NCI-H187 (cell line): ENCODE measurements at places on chromosomes 12 and 14.
A peak's percentile ranks its signal among the peaks of the same experiment; 100 is the strongest.

DNA sequence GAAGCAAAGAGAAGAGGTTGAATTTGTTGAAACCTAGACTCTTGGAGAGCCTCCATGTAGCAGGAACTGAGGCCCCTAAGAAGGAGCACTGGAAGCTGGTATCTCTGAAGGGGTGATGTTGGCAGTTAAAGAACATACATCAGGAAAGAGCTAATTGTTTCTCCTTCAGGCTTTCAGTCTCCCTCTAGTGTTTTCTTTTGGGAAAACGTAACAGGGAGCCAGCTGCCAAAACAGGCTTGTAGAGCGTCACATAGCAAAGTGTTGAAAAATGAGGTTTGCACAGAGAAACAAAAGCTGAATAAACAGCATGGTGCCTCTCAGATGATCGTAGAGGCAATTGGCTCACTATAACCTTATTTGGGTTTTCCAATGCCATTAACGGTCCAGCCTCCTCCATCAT, 46.9 kb upstream of the CAND1 start:
- DNase-seq, result no peak

DNA sequence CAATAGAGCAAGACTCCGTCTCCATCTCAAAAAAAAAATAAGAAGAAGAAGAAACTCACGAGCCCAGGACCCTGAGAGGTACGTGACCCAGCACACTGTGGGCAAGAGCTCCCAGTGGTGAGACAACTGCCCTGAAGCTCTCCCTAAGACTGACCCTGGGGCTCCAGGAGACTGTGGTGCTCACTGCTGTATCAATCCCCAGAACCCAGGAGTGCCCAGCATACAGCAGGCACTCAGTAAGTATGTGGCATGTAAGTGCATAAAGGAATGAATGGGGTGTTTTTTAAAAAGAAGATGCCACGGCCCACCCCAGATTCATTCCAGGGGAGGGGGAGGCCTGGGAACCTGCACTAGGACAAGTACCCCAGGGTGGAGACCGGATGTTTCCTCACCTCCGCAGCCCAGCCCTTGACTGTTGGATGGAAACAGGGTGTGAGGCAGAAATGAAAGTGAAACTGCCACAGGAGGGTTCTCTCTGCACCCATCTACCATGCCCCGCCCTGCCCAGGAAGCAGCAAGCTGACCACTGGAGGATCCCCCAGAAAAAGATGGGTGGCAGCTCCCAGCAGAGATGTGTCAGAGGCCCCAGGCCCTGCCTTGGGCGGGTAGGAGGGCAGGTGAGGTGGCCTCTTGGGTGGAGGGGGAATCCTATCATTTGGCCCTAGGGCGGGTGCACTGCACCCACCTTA, 12.2 kb downstream of the ITPK1 start:
- no peak for DNase-seq

DNA sequence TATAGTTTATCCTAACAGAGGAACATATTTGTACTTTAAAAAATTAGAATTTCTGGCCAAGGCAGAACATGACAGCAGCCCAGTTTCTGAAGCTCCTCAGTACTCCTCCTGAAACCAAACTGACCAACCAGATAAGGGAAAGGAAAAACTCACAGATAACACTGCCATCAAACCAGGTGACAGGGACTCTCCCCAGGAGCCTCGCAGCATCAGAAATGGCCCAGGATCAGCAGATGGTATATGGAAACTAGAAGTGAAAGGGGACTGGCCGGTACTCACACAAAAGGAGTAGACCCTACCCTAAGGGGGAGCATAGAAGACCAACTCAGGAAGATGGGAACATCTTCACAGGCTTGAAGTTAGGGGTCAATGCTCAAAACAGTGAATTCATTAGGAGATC, 22.0 kb downstream of the GALC start:
- no peak for DNase-seq

DNA sequence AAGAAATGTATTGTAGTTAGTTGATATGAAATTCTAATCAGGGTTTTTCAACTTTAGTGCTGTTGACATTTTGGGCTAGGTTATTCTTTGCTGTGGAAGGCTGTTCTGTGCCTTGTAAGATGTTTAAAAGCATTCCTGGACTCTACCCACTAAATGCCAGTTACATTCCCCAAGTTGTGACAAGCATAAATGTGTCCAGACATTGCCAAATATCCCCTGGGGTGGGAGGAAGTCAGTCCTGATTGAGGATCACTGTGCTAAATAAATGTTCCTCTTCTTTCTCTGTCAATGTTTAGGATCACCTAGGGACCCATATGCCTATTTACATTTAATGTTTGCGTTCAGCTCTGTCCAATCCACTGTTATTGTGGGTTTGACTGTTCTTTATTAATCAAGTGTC, 268.3 kb downstream of the TMTC2 start:
- DNase-seq, result no peak

- DNase-seq, result peak; percentile 31
Measured at GRCh38 chr12:48903982-48904411, 21.3 kb downstream of the FKBP11 start.

DNA sequence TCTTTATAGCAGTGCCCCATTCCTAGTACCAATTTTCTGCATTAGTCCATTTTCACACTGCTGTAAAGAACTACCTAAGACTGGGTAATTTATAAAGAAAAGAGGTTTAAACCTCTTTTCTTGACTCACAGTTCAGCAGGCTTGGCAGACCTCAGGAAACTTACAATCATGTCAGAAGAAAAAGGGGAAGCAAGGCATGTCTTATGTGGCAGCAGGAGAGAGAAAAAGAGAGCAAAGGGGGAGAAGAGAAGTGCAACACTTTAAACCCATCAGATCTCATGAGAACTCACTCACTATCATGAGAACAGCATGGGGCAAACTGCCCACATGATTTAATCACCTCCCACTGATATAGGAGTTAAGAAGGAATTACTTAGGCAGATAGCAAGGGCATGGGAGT, 101.6 kb upstream of the PLEKHG7 start:
- no peak for DNase-seq

DNA sequence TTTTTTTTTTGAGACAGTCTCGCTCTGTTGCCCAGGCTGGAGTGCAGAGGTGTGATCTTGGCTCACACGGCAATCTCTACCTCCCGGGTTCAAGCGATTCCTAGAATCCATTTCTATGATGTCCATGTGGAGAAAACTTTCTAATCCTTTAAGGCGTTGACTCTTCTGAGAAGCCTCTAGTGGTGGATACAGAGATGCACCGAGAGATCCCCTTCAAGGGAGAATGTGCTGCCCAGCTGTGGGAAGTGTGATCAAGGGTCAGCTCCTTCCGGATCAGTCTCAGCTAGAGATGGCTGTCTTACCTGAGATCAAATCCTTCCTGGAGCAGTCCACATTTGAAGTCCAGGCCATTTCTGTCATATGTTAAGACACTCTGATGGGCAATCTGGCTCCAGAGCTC, 92.7 kb upstream of the HECTD1 start:
- no peak for DNase-seq

- no peak for DNase-seq
Measured at GRCh38 chr12:57474430-57474829, 5.2 kb downstream of the ARHGAP9 start.

DNA sequence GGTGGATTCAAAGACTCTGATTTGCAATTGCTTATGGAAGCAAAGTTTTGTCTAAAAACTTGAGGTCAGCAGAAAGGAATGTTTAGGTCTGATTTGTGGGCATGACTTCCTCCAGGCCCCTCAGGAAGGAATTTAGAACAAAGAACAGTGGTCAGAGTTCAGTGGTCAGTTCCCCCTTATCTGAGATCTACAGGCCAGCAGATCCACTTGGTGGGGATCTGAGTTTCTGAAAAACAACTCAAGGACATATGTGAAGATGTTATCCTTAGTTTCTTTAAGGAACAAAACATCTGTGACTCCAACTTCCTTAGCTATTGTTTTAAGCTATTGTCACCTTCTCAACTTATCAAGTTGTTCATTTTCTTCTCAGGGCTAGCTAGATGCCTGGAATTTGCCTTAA, 28.0 kb upstream of the NAA30 start:
- no peak for DNase-seq

- no peak for DNase-seq
Measured at GRCh38 chr12:110798461-110798860, 48.3 kb upstream of the CCDC63 start.

- no peak for DNase-seq
Measured at GRCh38 chr14:62631176-62631575, 414.1 kb downstream of the KCNH5 start.

DNA sequence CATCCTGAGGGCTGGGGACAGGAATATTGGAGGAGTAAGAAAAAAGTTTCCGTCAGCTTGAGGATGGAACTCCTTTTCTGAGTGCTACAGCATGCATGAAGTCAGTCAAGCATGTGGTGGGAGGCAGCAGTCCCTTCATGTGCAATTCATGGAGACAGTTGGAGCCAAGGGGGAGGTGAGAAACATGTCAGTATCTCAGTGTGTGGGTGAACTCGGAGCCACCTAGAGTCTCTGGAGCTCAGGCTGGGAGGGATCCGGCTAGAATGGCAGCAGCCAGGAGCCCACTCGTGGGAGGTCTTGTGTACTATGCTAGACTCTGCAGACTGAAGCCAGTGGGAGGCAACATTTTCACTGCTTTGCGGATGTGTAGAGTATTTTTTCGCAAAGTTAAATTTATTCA, 60.3 kb downstream of the AVPR1A start:
- DNase-seq, result no peak

DNA sequence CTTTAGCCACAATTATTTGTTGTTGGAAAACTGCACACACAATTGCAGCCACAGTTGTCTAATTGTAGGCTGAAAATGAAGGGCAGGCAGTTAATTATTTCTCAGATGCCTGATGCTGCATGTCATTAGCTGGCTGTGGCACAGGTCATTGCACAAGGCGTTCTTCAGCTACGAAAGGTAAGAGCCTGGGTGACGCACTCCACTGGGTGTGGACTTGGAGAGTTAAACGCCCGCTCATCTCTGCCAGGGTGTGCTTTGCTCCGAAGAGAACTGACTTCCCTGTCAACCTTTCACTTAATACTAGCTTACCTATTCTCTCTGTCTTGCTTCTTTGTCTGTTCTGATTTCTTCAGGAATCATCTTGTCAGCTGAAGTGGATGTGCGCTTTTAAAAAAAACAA, 91.4 kb upstream of the CPM start:
- no peak for DNase-seq

DNA sequence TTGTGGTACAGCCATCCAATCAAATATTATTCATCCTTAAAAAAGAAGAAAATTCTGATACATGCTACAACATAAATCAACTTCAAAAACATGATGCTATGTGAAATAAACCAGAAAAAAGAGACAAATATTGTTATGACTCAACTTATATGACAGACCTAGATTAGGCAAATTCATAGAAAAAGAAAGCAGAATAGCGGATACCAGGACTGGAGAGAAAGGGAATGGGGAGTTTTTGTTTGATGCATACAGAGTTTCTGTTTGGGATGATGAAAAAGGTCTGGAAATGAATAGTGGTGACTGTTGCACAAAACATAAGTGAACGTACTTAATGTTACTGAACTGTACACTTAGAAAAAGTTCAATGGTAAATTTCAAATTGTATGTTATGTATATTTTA, 82.3 kb downstream of the SPPL3 start:
- no peak for DNase-seq

GRCh38 chr14:100450049-100450448, 126.9 kb downstream of the SLC25A47 start:
- DNase-seq, result no peak

GRCh38 chr14:67129768-67130167, 59.5 kb upstream of the GARIN2 start:
- no peak for DNase-seq

- no peak for DNase-seq
Measured at GRCh38 chr12:46385438-46385837, 12.9 kb upstream of the SLC38A2 start.

GRCh38 chr14:30569216-30569902, 10.4 kb downstream of the G2E3 start:
- DNase-seq, result no peak

- no peak for DNase-seq
Measured at GRCh38 chr12:132481771-132482745, 7.9 kb upstream of the FBRSL1 start.

- DNase-seq, result no peak
Measured at GRCh38 chr12:69758105-69758504, 19.4 kb downstream of the RAB3IP start.

DNA sequence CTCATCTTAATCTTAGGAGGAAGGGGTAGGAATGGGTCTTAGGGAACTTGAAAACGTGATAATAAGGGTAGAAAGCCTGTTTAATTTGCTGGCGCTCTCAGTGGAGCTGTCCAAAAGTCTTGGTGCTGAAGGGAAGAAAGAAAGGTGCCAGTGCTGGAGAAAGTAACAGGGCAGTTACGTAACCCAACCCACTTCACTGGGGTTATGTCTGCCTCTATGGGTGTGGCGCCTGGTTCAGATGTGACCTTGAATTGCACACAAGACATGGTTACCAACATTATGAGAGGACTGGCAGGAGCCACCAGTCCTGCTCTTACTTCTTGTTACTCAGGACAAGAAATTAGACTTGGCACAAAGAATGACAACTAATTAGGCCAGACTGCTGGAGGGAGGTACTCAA, 18.6 kb upstream of the GPATCH2L start:
- DNase-seq, result no peak

DNA sequence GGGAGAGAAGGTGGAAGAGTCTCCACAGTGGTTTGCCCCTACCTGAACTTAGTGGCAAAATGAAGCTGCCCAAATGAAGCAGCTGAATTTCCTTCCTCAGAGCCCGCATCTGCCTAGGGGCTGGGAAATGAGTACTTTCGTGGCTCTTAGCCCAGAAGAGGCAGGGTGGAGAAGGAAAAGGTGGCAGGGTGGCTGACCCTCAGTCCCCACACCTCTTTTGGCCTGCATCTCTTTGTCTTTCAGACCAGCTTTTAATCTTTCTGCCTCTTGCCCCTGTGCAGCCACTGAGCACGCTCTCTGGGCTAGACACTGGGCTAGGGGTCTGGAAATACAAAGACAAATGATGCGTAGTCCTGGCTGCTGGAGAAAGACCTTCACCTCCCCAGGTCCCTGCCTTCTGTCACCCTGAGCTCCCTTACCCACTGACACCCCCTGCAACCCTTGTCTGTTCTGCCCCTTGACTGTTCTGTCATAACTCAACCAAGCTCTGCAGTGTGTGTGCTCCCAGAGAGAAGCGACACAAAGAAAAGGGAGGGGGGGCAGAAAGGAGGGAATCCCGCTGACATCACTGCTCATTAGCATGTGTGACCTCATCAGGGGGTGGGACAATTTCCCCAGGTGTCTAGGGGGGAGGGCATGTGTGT, 371 bp upstream of the REM2 start:
- DNase-seq, result peak; percentile 18

DNA sequence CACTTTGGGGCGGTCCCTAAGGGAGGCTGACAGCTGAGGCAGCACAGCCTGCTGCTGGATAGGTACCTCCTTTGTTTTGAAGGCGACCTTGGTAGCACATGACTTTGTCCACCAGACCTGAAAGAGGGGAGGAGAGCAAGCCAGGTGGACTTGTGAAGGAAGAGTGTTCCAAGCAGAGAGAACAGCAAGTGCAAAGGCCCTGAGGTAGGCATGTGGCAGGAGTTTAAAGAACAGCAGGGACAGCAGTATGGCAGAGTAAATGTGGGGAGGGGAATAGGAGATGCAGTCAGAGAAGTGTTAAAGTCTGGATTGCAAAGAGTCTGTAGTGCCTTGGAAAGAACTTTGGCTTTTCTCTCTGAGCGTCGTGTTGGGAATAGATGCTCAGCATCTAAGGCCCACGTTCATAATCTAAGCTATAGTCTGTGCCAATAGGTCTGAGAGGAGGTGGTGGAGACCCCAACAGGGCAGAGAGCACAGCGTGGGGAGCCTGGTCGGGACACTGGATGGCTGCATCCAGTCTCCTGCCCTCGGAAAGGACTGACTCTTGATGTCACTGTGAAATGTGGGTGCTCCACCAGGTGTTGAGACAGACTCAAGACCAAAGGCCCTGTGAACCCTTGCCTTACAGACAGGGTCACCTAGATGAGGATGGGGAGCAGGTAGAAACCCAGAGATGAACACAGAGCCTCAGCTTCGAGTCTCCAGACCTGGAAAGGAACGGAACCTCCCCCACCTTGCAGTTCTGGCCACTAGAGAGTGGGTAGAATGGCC, 242.1 kb upstream of the PWP1 start:
- DNase-seq, result no peak
